ENCODE measurements at places on chromosomes 1 and 21. TPM values are rescaled to one million over a fixed set of nuclear protein-coding genes. Genes with fewer than 3 reads are reported as not detected.

C1orf53 gene
- total RNA-seq: 14.2 TPM

- no peak for DNase-seq
Observed at GRCh38 chr1:21244154-21244553, 46.1 kb downstream of the ECE1 start.

GRCh38 chr1:32761936-32762335 lies 55.2 kb downstream of the YARS1 start:
- DNase-seq: no peak

XPR1 gene
- 44.5 TPM for total RNA-seq

DNA sequence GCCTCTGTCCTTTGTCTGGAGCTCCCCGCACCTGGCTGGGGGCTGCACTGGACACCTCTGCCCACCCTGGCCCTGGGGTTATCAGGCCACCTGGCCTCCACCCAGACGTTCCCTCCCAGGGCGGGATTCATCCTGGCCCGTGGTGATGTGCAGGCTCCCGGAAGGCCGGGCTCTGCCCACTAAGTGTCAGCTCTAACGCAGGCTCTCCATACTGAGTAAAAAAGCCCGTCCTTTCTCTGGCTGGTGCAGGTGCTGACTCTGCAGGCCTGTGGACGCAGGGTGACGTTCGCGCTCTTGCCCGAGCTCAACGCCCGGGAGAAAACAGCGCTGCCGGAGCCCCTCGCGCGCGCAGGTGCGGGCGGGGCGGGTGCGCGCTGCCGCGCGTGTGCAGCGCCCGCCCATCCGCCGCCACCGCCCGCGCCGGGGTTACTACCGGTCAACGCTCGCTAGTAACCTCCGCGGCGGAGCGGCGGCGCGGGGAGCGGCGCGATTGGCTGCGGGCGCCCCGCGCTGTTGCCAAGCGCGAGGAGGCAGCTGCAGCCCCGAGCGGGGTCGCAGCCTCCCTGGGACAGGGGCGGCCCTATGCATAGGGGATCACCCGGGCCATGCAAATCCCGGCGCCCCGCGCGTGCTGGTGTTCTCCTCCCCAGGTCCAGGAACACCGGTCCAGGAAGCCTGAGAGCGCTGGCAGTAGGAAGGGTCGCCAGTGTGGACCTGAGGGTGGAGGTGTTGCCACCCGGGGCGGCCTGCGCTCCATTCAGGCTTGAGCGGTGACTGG lies 15.7 kb downstream of the ABCG1 start:
- DNase-seq: peak; percentile 48

DNA sequence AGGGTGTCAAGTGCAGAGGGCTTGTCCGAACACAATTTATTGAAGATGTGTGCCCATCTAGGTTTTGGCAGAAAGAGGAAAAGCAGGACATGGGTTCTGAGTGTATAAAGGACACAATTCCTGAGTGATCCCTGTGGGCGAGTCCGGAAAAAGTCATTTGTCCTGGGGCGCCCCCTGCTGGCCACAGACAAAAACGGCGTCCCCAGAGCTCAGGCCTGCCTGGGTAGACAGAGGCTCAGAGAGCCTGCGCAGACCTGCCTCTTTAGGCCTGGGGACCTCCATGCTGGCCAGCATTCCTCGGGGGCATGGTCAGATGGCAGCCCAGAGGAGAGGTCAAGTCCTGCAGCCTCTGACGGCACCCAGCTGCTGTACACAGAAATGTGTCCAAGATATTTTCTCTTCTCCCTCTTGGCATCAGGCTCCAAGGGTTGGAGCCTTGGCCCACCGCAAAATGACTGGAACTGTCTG lies 65.5 kb upstream of the LRP8 start:
- peak; percentile 87 for DNase-seq

- DNase-seq: no peak
Observed at GRCh38 chr1:201468501-201468843, 516 bp downstream of the PHLDA3 start.

IGSF3 gene
- total RNA-seq: 15.3 TPM

VSIG8 gene
- total RNA-seq: not detected

DNA sequence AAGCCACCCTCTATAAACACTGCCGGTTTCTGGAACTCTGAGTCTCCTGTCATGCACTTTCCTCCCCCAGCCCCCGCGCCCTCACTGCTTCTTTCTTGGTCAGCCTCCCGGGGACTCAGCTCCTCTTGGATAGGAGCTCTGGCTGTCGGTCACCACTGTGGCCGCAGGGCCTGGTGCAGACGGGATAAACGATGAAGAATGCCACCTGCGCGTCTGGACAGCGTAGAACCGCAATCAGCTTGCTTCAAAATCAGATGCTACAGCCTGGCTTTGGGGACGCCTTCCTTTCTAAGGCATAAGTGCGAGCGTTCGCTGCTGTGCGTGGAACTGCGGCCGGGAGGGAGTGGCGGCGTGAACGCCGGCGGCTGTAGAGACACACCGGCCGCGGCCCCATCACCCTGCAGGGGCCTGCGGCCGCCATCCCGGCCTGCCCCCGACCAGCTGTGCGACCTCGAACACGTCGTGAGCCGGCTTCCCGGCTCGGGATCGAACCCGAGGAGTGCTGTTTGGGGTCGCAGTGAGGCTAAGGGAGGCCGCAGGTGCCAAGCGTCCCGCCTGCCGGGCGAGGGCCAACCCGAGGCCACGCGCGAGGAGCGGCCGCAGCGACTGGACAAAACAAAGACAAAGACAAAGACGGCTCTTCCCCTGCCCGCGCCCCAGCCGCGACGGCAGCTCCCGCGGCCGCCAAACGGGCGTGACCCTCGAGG lies 688 bp downstream of the PTTG1IP start:
- no peak for DNase-seq

DNA sequence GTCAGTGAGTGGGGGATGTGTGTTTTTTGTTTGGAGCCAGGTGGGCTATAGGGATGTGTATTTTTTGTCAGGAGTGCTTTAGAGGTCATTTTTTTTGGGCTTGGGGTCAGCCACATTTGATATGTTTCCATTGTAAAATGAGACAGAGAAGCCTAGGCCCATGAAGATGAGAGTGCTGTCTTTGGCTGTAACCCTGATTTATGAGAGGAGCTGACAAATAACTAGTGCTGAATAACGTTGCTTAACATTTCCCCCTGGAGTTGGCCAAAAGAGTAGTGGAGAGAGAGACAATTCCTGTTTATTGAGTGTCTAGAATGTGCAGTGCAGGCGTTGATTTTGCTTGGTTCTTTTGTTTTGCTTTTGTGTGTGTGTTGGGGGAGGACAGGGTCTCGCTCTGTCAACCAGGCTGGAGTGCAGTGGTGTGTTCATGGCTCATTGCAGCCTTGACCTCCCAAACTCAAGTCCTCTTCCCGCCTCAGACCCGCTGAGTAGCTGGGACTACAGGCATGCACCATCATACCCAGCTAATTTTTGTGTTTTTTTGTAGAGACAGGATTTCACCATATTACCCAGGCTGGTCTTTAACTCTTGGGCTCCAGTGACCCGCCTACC lies 64.7 kb downstream of the S1PR1 start:
- DNase-seq: no peak

DNA sequence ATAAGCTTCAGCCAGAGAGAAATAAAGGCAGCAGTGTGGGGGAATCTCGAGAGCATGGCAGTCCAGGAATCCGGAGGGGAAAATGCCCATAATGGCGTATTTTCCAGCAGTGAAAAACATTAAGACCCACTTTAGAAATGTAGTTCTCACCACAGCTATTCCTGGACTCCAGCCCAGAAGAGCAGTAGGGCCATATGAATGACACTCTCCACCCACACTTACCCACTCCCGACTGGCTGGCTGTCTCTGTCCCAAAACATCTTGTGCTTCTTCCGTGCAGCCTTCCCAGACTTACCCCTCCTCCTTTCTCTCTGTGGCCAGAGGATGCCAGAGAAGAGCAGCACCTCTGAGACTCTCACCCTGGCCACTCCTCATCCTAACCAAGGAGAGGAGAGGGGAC lies 56.4 kb downstream of the TRABD2B start:
- DNase-seq: no peak

AMY2B gene
- 9.4 TPM for total RNA-seq

SLX9 gene
- total RNA-seq: 28.6 TPM

DNA sequence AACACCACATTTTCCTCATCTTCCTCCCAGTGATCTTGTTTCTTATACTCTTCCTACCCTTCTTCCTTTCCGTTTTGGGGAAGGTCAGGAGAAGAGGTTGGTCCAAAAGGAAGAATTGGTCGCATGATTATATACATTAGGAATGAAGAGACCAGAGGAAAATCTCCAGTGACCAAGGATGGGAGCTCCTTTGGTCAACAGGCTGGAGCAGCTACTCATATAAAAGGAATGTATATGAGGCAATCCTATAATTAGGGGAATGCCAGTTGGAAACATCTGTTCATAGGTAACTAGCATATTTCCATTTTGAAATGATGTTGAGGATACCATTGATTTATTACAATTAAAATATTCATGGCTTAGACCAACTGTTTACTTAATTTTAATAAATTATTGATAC lies 114.5 kb downstream of the LRRC40 start:
- no peak for DNase-seq

DNAH14 gene
- 66.8 TPM for total RNA-seq

MTARC2 gene
- 9.1 TPM for total RNA-seq

CCDC17 gene
- total RNA-seq: 8.3 TPM

OR2L2 gene
- total RNA-seq: not detected

- no peak for DNase-seq
Observed at GRCh38 chr1:4671828-4672227, 17.4 kb downstream of the AJAP1 start.

GRCh38 chr1:41678111-41678878 lies 193.8 kb upstream of the EDN2 start:
- DNase-seq: no peak

DNA sequence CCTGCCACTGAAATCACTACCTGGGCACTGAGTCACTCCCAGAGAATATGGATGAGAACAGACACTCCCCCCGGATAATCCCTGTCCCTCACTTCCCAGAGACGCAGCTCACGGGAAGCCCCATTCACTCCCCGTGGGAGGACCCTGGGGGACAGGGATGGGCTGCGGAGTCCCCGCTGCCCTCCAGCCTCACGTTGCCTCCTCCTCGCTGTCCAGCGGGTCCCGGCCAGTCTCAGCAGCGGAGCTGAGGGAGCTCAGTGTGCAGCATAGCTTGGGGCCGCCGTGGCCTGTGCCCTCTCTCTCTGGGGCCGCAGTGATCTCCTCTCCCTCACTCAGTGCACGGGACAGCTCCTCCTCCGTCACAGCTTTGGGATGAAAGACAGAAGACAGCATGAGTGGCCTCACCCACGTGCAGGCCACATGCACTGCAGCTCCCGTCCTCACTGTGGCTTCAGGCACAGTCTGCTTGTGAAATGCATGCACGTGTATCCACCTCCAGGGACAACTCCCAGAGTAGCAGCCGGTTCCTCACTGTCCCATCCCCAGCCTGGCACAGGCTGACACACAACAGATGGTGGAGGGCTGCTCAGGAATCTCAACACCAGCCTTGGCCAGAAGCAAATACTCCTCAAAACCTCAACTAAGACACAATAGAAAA lies 7.4 kb downstream of the CFAP410 start:
- DNase-seq: no peak

PODN gene
- not detected for total RNA-seq

EPHB2 gene
- 19.3 TPM for total RNA-seq

LCE1C gene
- not detected for total RNA-seq

- no peak for DNase-seq
Observed at GRCh38 chr1:169461390-169462000, 24.2 kb downstream of the SLC19A2 start.

DNA sequence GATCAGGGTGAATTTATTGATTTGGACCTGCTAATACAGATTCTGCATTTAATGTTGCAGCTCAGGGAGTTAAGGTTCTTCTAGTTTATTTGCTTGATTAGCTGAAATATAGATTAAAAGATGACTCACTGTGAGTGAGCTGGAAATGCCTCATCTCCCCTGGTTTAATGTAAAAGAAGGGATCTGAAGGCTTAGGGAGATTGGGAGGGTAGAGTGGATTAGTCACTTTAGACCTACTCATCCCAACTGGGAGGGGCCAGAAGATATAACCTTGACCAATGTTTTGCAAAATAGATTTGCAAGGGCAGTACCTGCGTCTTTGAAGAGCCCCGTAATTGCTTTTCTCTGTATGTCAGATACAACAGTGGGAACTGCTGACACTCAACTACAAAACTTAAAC lies 922.8 kb upstream of the ADGRL4 start:
- no peak for DNase-seq

MFSD2A gene
- 3.9 TPM for total RNA-seq

- no peak for DNase-seq
Observed at GRCh38 chr21:16279731-16280581, 550.2 kb downstream of the USP25 start.

LEFTY2 gene
- not detected for total RNA-seq

SEMA4A gene
- 6.9 TPM for total RNA-seq

DNA sequence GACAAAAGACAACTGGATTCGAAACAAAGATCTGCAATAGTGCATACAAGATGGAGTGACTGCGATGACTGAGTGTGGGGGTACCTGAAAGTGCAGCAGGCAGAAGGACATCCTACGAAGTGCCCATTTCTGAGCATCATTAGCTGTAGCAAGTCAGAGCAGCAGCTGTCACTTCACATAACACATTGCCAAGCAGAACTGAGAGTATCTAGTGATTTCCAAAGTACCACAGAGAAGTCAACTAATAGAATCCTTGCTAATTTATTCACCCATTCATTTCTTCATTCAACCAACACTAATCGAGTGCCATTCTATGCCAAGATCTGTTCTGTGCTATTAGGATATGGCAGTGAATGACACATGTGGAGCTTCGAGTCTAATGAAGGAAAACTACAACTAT lies 31.6 kb upstream of the CAMSAP2 start:
- DNase-seq: no peak

DNA sequence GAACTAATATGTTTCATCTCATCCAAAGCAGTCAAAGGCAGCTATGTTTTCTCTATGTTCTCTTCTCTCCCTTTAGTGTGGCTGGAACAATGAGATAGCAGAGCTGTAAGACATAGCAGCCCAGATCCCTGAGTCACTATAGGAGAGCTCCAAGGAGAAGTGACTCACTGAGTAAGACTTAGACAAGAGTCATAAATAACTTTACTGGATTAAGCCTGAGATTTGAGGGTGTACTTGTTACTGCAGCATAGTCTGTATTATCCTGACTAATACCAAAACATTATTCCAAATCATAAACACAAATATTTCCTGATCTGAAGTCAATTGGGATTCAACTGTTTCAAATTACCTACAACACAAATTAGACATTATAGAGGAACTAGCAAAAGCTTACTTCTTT lies 3.9 kb downstream of the KRTAP19-8 start:
- no peak for DNase-seq

DUSP10 gene
- 58.2 TPM for total RNA-seq

DNA sequence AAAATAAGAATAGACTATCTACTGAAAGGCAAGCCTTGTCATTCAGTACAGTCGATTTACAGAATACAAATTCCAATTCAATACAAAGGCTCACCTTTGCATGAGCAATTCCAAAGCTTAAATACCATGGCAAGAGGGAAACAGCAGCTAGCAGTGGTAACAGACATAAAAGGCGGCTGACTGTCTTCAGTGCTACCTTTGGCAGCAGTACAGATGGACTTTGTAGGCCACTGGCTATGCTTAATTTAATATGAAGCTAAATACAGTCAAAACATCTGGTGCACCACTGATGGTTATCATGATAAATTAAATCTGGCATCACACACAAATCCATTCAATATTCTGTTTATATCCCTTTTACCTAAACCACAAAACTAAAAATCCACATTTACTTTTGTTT lies 62.4 kb downstream of the RERE start:
- DNase-seq: no peak
